Activated CD4-positive, alpha-beta memory T cell treated with anti-CD3 and anti-CD28 coated beads, Interleukin-2, amount 10 ng/mL, durations not matched to agents 7 days and 5 days (primary cell): ENCODE measurements at places on chromosomes 7 and 10.

- no peak for DNase-seq
Measured at GRCh38 chr10:12835709-12836108, 165.8 kb downstream of the CCDC3 start.

GRCh38 chr7:134948246-134948645, 38.1 kb upstream of the AGBL3 start:
- DNase-seq, result no peak

DNA sequence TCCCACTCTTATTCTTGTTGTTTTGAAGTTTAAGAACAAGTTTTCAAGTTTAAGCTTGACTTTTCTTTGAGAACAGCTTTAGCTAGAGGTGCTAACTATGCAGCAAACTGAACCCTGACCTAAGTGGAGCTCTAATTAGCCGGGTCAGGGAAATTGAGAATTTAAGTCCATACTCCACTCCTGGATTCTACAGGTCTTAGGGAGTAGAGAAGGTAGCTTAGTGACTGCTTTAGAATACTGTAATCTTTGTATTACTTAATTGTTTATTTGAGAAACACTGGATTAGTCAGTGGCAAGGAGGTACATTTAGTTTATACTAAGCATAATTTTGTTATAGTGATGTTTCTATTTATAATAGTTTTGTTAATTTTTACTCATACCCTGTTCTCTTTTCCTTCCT, 74.6 kb upstream of the STRIP2 start:
- no peak for DNase-seq

- DNase-seq, result no peak
Measured at GRCh38 chr10:94623572-94623971, 60.0 kb upstream of the CYP2C18 start.

DNA sequence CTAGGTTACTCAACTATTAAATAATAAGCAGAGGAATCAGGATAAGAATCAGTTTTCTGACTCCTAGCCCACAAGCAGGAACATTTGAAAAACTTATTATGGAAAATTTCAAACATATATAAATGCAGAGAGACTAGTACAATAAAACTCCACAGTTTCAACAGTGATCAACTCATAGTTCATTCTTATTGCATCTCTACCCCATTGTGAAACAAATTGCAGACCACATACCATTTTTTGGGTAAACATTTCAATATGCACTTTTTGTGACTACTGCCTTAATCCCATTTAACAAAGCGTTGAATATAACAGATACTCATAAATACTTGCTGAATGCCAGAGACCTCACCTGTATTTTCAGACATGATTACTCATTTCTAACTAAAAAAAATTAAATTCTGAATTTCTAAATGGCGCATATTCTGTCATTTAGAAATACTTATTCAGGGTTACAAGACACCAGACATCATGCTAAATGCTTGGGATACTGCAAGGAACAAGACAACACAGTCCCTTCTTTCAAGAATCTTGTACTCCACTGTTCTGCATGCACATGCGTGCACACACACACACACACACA, 11.4 kb downstream of the CDK6 start:
- no peak for DNase-seq

DNA sequence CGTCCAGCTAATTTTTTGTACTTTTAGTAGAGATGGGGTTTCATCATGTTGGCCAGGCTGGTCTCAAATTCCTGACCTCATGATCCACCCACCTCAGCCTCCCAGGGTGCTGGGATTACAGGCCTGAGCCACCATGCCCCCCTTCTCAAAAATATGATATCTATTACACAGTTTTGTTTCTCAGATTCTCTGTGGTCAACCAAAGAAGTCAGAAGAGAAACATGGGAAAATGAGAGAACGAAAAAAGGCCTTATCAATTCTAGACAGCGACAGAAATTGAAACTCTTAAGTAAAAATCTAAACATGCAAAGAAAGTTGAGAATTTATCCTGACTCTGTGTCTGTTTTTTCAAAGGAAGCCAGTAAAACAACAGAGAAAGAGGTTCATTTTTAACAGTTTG, 283.8 kb upstream of the PLXDC2 start:
- no peak for DNase-seq

GRCh38 chr7:51349820-51350545, 33.4 kb upstream of the COBL start:
- no peak for DNase-seq

GRCh38 chr7:7504910-7505704, 30.6 kb downstream of the COL28A1 start:
- DNase-seq, result no peak

GRCh38 chr7:135538376-135538775, 19.3 kb upstream of the NUP205 start:
- DNase-seq, result no peak

DNA sequence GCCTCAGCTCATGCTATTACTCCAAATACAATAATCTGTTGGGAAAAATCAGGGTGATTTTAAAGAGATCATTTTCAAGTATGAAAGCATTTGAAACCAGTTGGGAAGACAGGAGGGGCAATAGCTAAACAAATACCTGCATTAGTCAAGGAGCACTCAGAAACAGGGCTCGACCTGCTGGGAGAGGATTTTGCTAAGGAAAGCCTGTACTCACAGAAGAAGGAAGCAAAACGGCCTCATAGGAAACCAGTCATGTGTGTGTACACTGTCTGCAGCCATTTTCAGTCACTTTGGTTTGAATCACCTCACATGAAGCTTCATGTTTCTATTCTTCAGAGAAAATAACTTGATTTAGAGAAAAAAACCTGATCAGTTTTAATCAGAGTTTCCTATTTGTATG, 38.6 kb downstream of the FZD1 start:
- no peak for DNase-seq

- no peak for DNase-seq
Measured at GRCh38 chr7:44505595-44505994, 15.1 kb upstream of the NUDCD3 start.
